ENCODE measurements at places on chromosomes 12 and 14.

GRCh38 chr14:22901799-22902198, 17.1 kb downstream of the RBM23 start:
- DNase-seq = no peak

DNA sequence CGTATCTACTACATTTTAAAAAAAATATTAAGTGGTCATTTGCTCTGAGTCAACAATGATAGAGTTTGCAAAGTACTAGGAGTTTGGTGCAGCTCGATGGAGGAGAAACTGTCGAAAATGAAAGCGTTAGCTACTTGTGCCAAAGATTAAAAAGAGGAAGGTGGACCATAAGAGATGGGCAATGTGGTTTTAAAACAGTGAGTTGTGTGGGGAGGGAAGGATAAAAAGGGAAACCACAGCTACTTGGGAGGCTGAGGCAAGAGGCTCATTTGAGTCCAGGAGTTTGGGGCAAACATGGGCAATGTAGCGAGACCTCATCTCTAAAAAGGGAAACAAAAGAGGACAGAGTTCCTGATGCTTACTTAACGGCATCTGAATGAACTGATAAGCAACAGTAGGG, 18.2 kb upstream of the STRAP start:
- DNase-seq = no peak

DNA sequence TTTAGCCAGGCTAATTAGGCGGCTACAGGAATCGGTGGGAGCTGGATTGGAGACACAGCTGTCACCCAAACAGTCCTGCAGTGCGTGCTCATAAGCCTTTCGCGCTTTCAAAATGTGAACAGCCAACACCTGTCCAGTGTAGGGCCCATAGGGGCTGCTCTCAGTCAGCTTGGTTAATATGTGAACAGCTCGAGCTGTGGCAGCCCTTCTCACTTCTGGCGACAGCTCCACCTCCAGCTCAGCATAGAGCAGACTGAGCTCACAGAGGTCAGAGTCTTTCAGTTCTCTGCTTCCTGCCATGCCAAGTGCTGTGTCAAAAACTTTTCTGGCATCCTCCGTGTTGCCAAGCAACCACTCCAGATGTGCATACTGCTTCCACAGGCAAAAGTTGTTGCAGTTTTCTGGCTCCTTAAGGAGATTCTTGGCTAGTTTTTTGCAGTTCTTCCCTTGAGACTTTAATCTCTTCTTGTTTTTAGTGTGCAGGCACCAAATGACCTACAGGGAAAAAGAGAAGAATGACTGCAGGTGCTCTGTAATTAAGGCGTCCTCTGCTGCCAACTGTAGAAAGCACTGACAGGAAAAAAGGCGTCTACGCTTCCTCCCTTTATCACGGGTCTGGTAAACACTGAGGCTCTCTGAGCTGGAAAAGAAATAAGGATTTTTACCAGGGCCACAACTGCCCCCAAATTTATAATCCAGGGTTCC, 32.5 kb downstream of the PSMC1 start:
- no peak for DNase-seq

GRCh38 chr14:46571970-46572369, 79.6 kb downstream of the RPL10L start:
- DNase-seq = no peak

DNA sequence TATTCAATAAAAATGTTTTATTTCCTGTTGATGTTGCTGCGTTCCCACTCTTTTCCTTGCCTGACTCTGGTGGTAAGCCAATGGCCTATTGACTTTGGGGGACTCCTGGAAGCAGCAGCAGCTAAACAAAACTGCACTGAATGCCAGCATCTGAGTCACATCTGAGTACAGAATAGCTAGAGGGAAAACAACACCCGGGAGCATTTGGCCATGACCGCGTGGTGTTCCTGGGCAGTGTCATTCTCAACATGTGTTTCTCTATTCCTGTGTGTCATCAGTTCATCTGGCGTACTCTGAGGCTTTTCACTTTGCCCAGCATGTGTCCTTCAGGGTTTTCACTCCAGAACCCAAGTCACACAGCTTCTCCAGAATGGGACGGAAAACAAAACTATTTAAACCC, 238.8 kb downstream of the PAWR start:
- peak; percentile 2 for DNase-seq

DNA sequence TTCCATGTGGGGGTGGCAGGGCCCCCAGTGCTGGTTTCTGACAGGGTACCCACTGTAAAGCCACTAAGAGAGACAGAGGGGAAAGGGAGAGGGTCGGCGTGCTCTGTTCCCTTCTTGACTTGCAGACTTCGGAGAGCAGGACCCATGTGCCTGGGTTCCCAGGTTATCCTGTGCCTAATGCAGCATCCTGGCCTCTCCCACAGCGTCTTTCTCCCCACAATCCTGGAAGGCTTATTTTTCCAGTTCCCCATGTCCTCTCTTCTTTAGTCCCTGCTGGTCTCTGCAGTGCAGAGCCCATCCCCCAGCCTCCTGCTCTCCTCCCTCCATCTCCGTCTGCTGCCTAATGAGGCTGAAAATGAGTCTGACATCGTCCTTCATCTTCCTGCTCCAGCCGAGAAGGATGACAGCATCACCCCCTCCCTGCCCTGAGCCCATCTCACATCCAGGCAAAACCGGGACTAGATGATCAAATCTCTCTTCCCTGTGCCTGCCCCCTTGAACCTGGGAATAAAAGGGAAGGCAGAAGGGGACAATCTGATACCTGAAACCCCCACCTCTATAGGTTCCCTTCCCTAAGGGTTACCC, 15.1 kb downstream of the CALCOCO1 start:
- DNase-seq = no peak

DNA sequence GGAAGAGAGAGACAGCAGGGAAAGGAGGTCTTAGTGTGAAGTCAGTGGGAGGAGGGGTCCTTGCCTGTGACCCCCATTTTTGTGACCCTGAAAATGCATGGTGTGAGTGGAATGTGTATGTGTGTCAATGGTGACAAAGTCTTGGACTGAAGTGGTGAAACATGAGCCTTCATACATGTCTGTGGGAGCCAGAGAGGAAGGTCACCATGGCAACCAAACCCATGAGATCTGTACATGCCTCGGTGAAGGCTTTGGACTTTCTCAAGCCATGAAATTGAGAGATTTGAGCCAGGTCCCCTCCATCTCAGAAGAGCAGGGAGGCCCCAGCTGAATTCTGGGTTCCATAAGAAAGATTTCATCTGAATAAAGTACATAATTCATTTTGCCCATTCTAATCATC, 108.7 kb downstream of the TTC8 start:
- no peak for DNase-seq

- DNase-seq = no peak
Measured at GRCh38 chr12:43103866-43104265, 448.1 kb downstream of the ADAMTS20 start.

DNA sequence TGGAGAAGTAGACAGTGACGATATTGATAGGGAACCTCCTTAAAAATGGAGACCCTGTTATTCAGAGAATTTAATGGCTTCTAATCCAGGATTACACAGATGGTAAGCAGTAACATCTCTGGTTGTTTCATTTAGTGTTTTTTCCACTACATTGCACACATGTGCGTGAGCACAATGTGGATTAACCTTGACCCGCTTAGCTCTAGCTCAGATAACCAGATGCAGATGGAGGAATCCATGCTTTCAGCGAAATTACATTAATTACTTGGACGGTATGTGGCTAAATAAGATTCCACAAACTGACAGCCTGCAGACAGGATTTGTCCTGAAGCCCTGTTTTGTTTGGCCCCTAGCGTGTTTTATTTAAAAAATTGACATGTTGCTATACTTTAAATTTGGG, 378.4 kb downstream of the CCDC91 start:
- DNase-seq = no peak

DNA sequence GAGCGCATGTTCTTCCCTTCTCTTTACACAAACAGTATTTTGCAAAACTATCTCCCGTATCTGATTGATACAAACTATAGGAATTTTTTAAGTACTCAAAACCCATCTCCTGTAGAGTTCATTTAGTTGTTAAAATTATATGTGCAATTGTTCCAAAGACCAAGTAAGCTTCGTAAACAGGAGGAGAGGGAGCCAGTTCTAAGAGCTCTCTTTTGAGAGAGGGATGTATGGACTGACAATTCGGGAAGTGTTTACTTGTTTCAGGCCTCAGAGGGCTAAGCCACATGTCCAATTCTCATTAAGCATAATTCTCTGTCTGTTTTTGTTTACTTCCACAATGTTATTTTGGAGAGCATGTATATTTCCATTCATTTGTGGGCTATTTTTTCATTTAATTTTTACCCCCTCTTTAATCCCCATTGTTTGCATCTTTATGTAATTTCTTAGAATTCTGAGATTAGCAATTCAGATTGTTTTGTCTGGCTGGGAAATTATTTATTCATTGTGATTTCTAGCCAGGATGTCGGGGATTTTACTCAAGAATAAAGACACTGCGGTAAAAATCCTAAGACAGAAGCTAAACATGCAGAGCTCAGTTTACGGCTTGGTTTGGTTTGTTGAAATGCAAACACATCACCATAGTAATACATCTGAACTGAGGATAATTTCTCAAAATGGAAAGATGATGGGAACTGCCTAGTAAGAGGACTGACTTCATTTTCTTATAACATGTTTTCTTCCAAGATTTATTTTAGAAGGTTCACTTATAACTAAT, 126.8 kb downstream of the KCNK10 start:
- no peak for DNase-seq

GRCh38 chr12:104454997-104455396, 1.8 kb upstream of the CHST11 start:
- DNase-seq = no peak

- DNase-seq = no peak
Measured at GRCh38 chr12:56722832-56723231, 2.3 kb downstream of the NACA start.

DNA sequence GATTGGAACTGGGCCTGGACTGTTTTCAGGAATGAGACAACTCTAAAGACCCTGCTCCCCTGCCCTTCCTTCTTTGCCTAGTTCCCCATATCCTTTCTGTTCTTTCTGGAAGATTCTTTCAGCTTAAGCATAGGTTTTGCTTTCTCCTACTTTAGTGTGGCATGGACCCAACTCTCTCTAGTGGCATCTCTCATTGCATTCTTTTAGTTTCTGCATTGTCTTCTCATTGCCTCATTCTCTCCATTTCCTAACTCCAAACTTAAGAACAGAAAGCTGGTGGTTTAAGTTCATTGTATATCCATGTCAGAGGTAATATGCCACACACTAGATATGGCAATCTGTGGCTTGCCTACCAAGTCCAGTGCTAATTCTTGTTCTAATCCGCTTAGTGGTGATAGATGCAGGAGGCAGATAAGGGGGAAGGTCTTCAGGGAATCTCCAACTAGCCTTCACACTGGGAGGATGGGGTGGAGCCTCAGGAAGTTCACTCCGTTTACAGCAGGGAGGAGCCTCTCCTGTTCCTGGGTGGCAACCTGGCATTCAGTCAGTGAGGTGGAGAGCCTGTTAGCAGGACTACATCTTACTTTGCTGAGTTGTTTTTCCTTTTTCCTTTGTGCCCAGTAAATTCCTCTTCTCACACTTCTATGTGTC, 165.1 kb upstream of the LMNTD1 start:
- no peak for DNase-seq

DNA sequence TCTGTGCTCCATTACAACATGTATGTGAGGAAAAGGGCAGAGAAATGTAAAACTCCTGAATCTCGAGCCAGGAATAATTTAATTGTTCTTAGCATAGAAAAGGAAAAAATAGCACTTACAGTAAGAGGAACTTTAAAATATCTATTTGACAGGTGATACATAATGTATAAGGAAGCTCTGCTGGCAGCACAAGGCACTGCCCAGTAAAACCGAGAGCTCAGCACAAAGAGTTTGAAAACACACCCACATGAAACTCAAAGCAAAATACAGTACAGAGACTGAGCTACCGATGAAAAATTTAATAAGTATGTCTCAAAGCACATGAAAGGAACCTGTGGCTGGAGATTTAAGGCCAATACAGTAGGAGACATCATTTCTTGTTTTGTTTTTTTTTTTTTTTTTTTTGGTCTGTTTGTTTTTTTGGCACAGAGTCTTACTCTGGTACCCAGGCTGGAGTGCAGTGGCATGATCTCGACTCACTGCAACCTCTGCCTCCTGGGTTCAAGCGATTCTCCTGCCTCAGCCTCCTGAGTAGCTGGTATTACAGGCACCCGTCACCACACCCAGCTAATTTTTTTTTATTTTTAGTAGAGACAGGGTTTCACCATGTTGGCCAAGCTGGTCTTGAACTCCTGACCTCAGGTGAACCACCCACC, 19.2 kb downstream of the CLIP1 start:
- DNase-seq = no peak

GRCh38 chr12:2383325-2384028, 330.7 kb downstream of the CACNA1C start:
- DNase-seq = no peak

DNA sequence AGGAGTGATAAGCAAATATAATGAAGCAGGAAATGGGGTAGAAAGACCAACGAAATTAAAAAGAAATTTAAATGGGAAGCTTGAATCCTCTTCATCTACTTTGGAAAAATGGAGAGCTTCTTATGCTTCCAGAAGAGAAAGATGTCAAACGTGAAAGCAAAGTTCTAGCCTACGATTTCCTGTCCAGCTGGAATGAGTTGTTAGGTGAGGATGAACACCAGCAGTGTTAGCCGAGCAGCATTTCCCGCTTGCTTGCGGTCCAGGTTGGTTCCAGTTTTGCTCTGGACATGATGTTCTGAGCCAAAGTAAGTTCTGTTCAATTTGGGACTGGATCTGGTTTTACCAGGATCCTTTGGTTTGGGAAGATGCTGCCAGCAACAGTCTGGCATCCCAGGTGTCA, 78.9 kb downstream of the DACT1 start:
- no peak for DNase-seq

DNA sequence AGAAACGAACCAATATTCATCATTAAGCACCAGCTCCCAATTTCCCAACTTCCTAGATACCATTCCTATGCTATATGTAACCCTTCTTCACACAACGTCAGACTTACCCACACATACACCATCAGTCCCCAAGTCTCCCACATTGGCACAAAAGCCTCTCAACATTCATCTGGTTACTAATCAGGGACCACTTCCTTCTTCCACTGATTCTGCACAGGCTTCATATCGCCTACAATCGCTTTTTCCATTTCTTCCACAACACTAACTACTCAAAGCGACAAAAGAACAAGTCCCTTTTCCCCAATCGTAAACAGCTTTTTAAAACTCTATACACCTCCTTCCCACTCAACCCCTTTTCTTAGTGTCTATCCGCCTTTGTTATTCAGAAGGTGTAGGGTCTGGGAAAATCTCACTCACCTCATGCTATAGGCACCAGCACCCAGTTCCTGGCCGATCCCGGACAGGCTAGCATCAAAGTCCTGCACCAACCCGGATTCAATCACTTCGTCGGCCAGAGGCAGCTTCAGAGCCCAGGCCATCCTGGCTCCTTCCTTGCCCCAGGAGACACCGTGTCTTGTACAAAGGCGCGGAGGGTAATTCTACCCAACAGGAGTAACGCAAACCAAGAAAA, 936 bp downstream of the TFCP2 start:
- peak; percentile 53 for DNase-seq
